ENCODE measurements at places on chromosomes 6 and 20. TPM values are rescaled to one million over a fixed set of nuclear protein-coding genes. Genes with fewer than 3 reads are reported as not detected.
A peak's percentile ranks its signal among the peaks of the same experiment; 100 is the strongest.

The TCF21 gene
- not detected for total RNA-seq

The SLC32A1 gene
- total RNA-seq = not detected

The PPP1R11 gene
- total RNA-seq = 32.4 TPM

The DDRGK1 gene
- total RNA-seq = 52.2 TPM

The SLC17A4 gene
- not detected for total RNA-seq

The SRMS gene
- not detected for total RNA-seq

The PTCHD4 gene
- total RNA-seq = 1.9 TPM

The RIMS4 gene
- not detected for total RNA-seq

The TBXT gene
- not detected for total RNA-seq

The HAO1 gene
- not detected for total RNA-seq

The HECA gene
- 16.7 TPM for total RNA-seq

DNA sequence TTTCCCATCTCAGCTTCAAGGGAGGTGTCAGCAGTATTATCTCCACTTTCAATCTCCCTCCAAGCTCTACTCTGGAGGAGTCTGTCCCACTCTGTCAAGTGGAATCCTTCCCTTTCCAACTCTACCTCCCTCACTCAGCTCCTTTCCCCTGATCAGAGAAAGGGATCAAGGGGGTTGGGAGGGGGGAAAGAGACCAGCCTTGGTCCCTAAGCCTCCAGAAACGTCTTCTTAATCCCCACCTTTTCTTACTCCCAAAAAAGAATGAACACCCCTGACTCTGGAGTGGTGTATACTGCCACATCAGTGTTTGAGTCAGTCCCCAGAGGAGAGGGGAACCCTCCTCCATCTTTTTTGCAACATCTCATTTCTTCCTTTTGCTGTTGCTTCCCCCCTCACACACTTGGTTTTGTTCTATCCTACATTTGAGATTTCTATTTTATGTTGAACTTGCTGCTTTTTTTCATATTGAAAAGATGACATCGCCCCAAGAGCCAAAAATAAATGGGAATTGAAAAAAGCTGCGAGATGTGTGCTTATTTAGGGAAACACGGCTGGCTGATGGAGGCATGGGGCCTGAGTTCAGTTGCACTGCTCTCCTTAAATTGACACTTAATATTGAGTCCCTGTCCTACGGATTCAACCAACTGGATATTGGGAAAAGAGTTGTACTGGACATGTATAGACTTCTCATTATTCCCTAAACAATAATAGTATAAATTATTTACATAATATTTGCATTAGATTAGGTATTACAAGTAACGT lies 4.9 kb downstream of the TUBB start:
- DNase-seq = no peak

DNA sequence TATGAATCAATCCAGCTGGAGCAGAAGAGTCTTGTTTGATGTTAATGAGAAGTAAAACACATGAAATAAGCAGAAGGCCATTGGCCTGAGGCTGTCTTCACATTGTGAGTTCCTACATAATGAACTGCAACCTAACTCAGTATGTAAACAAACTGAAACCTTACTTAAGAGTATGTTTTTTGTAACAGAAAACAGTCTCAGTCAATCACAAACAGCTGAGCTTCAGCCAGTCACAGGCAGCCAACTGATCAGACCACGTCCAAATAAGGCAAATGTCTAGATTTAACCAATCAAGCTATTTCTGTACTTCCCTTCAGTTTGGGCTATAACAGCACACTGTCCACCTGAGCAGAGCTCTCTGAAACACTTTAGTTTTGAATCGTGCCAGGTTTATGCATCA lies 234.7 kb downstream of the TRDN start:
- DNase-seq = no peak

DNA sequence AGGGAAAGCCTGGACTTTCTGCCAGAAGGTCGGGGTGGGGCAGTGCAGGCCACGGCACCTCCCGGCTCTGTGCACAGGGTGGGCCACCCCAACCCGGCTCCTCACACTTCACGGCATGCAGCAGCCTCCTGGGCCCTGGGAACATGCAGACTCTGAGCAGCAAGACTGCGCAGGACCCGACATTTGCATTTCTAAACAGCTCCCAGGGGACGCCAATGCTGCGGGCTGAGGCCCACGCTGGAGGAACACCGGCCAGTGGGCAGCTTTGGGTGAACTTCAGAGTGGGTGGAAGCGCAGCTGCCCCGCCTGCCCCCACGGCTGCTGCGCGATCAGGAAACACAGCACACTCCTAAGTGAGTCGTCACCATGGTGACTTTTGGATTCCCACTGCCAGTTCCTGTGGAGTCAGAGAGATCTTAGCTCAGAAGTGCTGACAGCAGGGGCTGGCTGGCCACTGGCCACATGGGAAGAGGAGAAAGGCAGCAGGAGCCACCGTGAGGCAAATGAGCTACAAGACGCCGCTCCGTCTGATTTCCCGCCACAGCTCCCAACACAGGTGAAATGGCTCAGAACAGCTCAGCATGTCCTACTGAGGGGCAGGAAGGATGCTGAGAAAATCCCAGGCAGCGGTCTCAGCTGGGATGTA lies 52.1 kb downstream of the RNASET2 start:
- no peak for DNase-seq

GRCh38 chr6:15044146-15044882 lies 201.6 kb upstream of the JARID2 start:
- no peak for DNase-seq

- DNase-seq = no peak
Observed at GRCh38 chr6:6590530-6590929, 2.0 kb downstream of the LY86 start.

- DNase-seq = no peak
Observed at GRCh38 chr6:129795261-129795660, 65.9 kb downstream of the TMEM244 start.

GRCh38 chr20:34512266-34512954 lies 3.8 kb upstream of the DYNLRB1 start:
- DNase-seq = no peak

DNA sequence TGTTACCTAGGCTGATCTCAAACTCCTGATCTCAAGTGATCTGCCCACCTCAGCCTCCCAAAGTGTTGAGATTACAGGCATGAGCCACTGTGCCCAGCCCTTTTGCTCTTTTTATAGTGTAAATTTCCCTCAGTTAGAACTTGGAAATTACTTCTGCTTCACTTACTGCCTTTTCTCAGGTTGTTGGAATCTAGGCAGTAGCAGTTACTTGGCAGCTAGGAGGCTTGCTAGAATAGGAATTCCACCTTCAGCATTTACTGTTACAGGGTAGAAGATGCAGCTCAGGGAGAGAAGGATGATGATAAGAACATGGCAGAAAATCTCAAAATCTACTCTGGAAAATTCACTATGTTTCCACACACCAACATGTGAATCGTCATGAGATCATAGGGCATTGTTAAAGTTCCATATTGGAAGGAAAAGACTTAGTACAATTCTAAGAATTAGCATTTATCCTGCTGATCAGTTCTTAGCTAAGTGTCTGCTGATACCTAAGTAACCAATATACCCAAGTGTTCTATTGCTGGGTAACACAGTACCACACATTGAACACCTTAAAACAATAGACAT lies 182.2 kb downstream of the SLC16A10 start:
- DNase-seq = no peak

DNA sequence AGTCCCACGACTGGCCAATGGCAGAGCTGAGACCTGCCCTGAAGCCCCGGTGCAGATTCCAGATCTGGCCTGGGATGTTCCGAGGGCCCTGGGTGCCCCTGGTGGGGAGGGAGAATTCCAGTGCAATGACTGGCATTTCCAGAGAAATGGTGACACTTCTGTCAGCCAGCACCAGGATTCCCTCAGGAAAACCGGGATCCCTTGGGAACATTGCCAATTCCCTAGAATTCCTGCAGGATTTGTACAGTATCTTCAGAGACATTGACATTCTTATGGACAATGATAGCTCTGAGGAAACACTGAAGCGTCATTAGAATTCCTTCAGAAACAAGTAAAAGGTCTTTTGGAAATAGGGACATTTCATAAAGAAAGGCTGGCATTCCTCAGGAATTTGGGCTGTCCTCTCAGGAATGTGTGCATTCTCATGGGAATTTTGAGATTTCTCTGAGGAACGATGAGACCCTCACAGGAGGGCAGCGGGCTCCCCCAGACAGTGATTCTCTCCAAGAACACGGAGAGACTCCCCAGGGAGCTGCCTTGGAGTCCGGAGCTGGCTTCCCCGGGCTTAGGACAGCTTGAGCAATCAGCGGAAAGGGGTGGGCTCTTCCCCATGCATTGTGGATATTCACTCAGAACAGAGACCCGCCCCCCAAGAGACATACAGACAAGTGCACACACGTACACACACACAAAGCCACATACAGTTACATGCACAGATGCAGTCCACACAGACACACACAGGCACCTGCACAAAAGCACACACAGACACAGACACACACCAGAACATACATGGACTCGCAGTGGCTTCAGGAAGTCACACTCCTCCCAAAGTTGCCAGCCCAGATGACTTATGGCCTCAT lies 35.2 kb upstream of the BPIFA2 start:
- no peak for DNase-seq

DNA sequence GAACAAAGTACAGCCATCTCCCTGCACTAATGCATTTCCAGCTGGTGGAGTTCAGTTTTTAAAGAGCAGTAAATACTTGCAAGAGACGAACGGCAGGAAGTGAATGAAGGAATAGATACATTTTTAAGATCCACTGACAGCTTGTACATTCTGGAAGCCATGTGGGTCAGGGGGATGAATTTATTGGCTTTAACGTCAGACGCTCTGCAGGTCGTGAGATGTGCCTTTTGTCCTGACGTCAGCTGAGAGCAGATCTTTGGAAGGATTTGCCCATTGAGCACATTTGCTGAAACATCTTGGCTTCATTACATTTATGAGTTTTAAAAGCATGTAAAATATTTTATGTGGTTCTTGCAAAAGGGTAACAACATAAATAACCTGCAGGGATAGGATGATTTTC lies 29.5 kb upstream of the SALL4 start:
- DNase-seq = no peak

DNA sequence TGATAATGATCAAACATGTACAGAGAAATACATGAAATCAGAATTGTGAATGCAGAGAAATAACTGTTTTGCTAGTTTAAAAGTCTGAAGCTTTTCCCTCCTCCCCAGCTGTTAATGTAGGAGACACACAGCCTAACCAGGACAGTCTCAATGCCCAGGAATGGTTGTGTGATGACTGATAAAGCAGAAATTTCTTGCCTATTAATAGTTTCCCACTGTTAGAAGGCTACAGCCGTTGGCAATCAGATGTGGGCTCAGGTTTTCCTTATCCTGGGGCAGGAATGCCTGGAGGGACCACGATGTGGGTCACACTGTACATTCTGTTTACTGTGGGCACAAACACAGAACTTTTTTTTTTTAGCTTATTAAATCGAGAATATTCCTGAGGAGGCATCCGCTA lies 1.9 kb downstream of the PPP1R3D start:
- no peak for DNase-seq

- no peak for DNase-seq
Observed at GRCh38 chr6:167422934-167423333, 98.0 kb downstream of the TTLL2 start.

GRCh38 chr6:136955123-136955522 lies 33.0 kb downstream of the SLC35D3 start:
- no peak for DNase-seq

GRCh38 chr6:163705923-163706322 lies 291.4 kb downstream of the QKI start:
- no peak for DNase-seq

GRCh38 chr6:27374824-27375612 lies 13.5 kb upstream of the ZNF391 start:
- peak; percentile 35 for DNase-seq

DNA sequence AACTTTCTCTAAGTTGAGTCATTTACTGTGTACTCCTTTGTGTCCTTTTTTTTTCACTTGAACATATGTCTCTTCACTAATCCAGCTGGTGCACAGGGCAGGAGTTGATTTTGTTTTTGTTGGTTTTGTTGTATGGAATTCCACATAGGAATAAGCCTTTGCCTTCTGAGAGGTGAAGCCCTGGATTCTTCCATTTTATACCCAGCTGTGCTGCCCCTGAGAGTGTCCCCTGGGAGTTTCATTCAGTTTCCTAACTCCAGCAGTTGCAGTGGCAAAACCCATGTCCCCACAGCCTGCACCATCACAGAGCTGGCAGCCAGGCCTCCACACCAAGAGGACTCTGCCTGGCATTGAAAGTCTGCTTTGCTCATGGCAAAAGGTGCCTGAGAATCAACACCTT lies 107.3 kb upstream of the SYNDIG1 start:
- DNase-seq = no peak

GRCh38 chr6:36848658-36849441 lies 9.6 kb upstream of the CPNE5 start:
- peak; percentile 48 for DNase-seq

DNA sequence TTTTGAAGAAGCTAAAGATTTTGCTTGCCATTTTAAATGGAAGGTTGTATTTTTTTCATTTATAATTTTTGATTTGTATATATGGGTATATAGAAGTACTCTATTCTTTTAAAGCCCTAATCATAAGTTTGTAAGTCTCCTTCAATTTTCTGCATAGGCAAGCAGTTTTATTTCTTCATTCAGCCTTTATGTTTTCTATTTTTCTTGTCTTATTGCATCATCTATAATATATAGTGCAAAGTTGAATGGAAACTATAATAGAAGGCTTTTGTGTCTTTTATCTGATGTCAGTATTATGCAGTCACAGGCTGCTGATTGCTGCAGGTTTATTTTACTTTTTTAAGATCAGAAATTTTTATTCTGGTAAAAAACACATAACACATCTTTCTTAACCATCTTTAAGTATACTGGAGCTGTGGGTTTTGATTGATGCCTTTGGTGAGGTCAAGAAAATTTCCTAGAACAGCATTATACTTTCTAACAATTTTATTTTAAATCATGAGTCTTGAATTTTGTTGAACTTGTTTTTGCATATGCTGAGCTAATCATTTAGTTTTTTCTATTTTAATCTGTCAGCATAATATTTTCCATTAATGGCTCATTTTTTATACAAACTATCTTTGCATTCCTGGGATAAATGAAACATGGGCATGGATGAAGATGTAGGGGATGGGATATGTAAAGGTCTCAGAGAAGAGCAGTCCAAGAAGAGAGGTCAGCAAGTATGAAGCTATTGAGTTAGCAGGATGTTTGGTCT lies 366.7 kb upstream of the MAP3K7 start:
- no peak for DNase-seq

DNA sequence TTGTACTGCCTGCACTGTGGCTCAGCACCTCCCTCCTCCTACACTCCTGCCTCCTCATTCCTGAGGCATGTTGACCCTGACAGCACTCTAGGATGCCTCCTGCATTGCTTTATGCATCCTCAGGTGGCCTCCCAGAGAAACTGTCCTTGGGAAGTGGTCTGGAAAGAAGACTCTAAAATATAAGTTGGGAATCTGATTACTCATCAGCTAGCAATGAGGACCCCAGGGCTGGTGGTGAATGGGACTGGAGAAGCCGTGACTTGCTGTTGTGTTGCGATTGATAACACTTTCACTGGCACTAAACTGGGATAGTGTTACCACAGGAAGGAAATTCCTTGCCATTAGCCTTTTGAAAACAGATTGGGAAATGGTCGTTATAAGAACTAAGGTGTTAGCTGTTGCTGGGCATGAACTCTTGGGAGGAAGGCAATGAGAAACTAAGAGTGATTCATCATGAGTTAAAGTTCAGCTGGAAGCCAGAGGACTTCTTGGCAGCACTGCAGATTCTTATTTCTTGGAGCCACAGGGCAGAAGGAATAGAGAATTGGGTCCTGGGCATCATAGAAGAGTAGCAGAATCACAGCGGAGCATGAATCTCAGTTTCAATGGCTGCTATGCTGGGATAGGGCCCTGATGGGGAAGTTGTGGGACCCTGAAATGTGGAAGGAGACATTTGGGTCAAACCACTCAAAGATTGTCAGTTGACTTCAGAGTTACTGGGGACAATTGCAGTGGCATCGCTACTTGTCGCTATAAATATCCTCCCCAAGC lies 10.1 kb upstream of the SIRPD start:
- peak; percentile 91 for DNase-seq

GRCh38 chr6:6287415-6287814 lies 33.0 kb downstream of the F13A1 start:
- no peak for DNase-seq
